ENCODE measurements at places on chromosomes 1 and 21.

DNA sequence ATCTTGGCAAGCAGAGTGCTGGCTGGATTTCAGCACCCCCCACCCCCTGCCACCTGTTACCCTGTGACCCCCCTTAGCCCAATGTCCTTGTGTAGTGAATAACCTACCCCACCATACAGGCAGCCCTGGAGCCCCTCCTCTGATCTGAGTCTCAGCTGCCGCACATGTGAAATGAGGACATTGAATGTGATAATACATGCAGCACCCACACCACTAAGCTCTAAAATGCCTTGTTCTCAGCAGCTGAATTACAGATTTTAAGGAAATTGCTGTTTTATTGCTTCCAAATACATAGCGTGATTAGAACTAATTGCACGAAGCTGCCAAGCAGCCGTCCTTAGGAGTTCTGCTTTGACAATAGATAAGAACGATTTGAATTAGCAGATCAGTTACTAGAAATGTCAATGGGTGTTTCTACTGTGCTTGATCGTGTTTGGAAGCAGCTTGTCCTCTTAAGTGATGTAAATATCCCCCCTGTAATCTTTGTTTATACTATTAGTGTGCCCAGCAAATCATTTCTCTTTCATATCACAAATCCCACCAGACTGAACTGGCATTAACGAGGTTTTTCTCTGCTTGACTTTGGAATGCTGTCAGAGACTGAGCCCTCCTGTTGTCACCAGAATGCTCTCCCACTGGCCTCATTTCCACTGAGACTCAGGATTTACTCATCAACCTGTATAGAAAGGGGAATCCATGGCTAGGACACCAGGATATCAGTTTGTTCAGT, 4.9 kb downstream of the SLAMF8 start:
- DNase-seq, result no peak

DNA sequence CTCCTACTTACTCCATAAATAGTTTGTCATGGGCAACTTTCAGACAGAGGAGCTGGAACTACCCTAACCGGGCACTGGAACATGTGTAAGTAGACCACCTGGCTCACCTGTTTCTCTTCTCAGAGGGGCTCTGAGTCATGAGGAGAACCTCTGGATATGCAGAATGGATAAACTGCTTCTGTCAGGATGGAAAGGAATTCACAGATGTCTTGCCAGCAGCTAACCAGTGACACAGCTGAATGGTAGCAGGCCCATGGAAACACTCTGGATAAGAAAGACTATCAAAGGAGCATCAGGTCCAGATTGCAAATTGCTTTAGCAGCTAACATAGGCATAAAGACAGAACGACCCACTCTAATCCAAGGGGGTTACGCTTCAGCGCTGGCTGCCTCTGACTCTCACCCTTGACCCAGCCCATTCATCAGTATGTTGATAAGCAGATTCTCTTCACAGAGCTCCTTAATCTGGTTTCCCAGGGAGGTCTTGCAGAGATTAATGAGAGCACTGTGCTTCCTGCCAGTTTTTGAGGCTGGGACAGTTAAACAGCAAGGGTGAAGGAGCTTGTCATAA, 54.2 kb downstream of the HIVEP3 start:
- no peak for DNase-seq

DNA sequence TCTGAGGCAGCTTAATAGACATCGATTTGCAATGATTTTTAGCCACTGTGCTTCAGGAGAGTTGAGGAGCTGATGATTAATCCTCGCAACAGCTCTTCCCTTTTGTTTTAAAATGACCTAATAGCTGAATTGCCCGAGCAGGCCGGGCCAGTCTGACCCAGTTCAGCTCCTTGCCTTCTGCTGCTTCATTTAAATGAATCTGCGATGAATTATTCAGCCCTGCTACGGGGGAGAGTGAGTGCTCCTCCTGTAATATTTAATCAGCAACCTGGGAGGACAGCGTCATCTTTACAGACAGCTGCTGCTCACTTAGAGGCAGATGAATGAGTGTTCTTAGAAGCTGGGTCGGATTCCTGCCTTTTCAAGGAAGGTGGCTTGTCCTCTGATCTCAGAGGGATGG, 325.1 kb downstream of the CAMTA1 start:
- no peak for DNase-seq

GRCh38 chr1:7989762-7990428, 28.4 kb downstream of the PARK7 start:
- no peak for DNase-seq

- no peak for DNase-seq
Measured at GRCh38 chr21:21003701-21004100, 5.5 kb downstream of the NCAM2 start.

DNA sequence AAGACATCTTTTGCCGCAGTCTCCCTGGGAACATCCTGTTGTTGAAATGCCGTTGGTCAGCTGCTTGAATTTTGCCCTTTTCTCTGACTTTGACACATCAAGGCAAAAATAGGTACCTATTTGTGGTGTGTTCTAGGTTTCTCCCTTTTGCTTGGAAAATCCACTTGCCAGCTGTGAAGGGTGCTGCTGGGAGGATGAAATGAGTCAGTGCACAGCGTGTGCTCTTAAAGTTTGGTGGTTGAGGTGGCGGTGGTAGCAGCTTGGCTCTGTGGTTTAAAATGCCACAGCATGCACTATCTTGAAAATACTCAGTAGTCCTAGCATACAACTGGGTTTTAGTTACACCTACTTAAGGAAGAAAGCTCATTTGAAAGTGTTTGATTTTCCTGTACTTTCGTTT, 183.8 kb downstream of the DHRS3 start:
- DNase-seq, result no peak

- no peak for DNase-seq
Measured at GRCh38 chr1:202405928-202406327, 57.4 kb downstream of the PPP1R12B start.

DNA sequence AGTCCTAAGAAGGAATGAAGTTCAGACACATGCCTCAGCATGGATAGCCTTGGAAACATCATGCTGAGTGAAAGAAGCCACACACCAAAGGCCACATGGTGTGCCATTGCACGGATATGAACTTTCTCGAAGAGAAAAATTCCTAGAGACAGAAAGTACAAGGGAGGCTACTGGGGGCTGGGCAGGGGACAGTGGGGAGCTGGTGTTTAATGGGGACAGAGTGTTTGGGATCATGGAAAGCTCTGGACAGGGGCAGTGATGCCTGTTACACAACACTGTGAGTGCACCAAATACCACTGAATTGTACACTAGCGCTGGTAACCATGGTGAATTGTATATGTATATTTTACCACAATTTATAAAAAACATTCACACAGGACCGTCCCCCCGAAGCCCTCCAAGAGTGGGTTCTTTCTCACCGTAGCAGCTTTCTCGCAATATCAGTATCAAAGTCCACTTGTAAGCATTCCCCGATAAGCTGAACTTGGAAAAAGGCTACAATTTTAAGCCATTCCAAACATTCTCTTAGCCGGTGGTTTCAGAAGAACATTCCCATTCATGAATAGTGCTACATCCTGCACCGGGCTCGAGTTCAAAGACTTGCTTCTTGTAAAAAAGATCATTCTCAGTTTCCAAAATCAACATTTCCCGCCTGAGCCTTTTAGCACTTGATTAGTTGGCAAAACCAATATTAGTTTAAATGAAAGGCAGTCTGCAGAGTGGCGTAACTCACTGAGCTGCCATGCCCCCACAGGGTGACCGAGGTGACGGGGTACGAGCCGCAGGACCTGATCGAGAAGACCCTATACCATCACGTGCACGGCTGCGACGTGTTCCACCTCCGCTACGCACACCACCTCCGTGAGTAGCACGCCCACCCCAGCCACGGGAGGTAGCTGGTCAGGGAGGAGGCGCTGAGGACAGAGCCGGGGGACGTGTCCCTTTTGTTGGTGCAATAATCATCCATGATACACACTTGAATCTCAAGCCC, 31.7 kb downstream of the SIM2 start:
- DNase-seq, result no peak

Data from fibroblast of skin of left biceps (primary cell).